CD4-positive, alpha-beta T cell (primary cell): ENCODE measurements at places on chromosomes 4 and X.
A peak's percentile ranks its signal among the peaks of the same experiment; 100 is the strongest.

DNA sequence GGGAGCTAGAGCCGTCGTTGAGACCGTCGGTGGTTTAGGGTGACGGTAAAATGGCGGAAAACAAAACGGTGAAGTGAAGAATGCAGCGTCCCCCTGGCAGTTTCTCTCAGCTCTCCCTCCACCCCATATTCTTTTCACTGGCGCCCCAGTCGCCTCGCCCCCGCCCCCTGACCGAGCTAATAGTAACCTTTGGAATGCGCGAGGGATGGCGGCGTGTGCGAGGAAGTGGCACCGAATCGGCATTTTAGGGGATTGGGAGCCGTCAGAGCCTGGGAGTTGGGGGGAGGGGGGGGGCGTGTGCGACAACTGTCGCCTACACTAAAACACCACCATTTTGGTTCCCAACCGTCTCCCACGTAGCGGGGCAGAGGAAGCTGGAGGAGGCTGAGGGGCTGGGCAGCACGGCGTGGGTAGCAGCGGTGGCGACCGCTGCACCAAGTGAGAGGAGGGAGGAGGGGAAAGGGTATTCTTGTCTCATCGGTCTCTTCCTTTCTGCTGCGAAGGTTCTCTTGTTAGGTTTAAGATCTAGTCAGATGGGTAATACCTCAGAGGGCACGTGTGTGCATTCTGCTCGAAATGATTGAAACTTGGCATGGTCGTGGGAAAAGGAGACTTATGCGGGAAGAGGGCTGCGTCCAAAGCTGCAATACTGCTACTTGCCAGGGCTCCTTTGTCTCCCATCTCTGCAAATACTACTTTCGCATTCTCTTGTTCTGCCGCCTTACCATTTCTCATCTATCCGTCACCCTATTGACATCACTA lies 840 bp downstream of the ZNF711 start:
- peaks cover 6% of the 10 kb centered on the region for H3K4me1 ChIP-seq
- H3K36me3 ChIP-seq: no peaks in the 10 kb centered on the region
- H3K27me3 ChIP-seq: no peaks in the 10 kb centered on the region
- H3K27ac ChIP-seq: no peak overlapping the region

DNA sequence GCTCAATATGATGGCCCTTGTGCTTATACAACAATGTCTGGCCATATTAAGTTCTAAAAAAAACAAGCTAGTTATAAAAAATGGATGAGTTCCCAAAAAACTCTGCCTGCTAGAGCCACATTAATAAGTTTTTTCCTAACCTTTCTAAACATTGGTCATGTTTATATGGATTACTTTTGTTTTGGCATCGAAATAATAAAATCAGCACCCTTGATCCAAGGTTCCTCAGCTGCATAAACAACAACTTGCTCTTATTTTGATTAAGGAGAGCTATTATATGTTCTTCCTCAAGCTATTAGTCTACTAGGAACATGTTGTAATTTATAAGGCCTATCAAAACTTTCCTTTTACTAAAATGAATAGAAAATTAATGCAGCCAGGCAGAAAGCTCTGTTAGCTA lies 48.4 kb downstream of the UNC5C start:
- H3K4me1 ChIP-seq: no peaks in the 10 kb centered on the region
- H3K36me3 ChIP-seq: no peaks in the 10 kb centered on the region
- H3K27ac ChIP-seq: no peak overlapping the region
- no peaks in the 10 kb centered on the region for H3K27me3 ChIP-seq

- no peak overlapping the region for H3K27ac ChIP-seq
- H3K36me3 ChIP-seq: no peaks in the 10 kb centered on the region
- no peak for DNase-seq
- no peak overlapping the region for H3K4me3 ChIP-seq
These were observed 96.2 kb downstream of the SOWAHB start for GRCh38 chr4:76801621-76802235.

GRCh38 chr4:42615131-42615763 lies 41.7 kb downstream of the ATP8A1 start:
- H3K4me3 ChIP-seq: no peak overlapping the region
- no peak for DNase-seq
- no peak overlapping the region for H3K27ac ChIP-seq
- no peaks in the 10 kb centered on the region for H3K27me3 ChIP-seq
- peaks cover 6% of the 10 kb centered on the region for H3K36me3 ChIP-seq
- H3K4me1 ChIP-seq: no peaks in the 10 kb centered on the region

DNA sequence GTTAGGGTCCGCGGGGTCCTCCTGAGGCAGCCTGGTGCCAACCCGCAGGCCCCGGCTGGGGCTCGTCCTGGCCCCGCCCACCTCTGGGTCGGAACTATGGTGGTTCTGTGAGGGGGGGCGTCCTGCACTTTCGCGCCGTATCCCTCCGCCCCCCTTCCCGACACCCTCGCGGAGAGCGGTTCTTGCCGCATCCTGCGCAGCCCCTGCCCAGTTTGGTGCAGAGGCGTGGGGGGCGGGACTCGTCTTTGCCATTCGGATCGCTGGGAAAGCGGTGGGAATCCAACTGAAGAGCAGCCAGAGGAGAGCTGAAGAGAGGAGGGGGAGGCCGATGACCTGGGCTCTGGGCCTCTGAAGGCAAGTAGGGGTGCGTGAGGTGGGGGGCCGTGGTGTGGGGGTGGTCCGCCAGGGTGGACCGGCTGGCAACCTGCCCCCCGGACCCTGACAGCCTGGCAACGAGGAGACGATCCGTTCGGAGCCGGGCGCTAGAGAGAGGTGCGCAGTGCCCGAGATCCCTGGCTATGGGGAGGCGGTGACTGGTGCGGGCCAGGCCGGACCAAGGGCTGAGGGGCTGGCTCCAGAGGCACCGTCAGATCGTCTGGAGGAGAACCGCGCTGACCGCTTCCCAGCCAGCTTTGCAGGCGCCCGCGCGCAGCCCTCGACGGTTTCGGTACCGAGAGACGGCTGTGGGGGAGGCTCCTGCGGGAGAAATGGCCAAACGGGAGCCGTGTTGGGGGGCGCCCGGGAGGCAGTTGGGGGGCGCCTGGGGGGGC lies at the start of gene GPRASP1:
Gene GPRASP1 (plus strand): TSS at position 242 of the 770 bp plus-strand sequence. CDS start 2,431 bp downstream, outside the sequence.
- H3K27me3 ChIP-seq: no peaks in the 10 kb centered on the region
- peak within 1 kb of the TSS; percentile 84 for H3K4me3 ChIP-seq
- H3K4me1 ChIP-seq: peaks cover 18% of the 10 kb centered on the region
- DNase-seq: peak; percentile 81
- H3K27ac ChIP-seq: peak within 1 kb of the TSS; percentile 40
- peaks cover 2% of the 10 kb centered on the region for H3K36me3 ChIP-seq
